ENCODE measurements at places on chromosomes 16 and 17.

DNA sequence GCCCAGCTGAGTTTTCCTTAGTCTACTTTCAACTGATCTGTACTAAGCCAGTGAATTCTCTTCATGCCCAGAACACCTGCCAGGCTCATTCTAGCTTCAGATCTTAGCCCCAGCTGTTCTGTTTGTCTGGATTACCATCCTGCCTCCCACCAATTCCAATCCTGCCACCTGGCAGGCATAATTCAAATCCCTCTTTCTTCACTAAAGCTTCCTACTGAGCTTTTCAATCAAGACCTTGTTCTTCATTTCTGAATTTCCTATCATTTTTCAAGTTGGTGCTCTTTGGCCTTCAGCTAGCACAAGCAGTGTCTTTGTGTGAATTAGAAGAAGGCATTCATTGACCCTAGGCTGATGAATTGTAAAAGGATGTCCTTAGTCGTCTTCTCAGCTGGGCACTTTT is 357.6 kb downstream of the UTP18 start:
- DNase-seq, result no peak

DNA sequence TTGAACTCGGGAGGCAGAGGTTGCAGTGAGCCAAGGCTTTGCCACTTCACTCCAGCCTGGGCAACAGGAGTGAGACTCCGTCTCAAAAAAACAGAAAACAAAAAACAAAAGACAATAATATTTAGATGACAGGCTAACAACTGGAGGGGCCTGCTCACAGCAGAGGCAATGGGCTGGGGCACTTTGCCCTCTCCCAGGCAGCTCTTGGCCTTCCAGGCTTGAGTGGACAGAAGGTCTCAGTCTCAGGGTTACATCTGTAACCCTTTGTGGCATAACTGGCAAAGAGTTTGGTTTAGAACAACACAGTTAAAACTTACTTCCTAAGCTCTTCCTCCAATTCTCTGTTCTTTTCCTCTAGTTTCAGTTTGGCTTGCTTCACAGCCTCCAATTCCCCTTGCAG is 114.9 kb downstream of the SPAG9 start:
- DNase-seq, result no peak

GRCh38 chr16:47018223-47018891 is 44.9 kb upstream of the DNAJA2 start:
- peak; percentile 35 for DNase-seq

DNA sequence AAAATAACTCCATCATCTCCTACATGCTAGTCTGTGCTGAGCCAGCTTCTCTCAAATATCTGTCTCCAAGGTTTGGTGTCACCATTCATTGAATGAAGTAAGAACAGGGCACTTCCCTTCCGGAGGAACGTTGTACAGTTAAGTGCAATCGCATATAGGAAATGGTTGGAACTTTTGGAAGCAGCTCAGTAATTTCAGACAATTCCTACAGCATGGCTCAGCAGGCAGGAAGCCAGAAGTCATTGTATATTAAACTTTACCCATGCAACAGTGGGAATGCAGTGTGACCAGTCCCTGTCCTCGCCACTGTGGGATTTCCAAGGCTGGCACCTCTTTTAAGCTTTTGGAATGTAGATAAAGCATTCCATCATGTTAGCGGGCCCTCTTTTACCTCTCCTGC is 51.1 kb upstream of the MYH2 start:
- no peak for DNase-seq

- no peak for DNase-seq
These were observed 58.4 kb downstream of the MEAK7 start for GRCh38 chr16:84446084-84446483.

DNA sequence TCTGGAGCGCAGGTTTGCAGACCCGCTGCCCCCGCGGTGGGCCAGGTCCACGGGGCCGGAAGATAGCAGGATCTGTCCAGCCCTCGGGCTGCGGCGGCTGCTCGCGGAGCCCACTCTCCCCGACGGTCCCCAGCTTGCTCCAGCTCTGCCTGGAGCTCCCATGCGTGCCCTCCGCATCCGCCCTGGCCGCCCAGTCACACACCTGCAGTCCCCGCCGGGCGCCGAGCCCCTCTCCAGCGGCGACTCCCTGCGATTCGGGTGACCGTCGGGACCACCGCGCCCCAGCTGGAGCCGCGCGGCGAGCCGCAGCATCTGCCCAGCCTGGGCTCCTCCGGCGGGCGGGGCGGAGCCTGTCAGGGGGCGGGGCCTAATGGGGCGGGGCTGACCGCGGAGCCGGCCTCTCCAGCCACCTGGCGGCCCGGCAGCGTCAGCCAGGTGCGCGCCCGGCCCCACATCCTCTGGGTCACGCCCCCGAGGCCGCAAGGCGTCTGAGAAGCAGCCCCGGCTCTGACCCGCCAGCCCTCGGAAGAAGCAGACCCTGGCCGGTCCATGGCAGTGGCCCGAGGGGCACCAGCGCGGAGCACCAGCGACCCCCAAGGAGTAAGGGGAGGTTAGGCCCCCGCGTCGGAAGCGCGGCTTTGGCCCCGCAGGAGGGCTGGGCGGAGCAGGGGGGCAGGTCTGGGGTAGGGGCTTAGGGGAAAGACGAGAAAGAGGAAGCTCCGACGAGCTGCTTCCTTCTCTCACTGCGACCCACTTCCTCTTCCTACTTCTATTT is at the start of gene PIK3R5:
PIK3R5 (minus strand) TSS at position 314 of the 775 bp plus-strand sequence. CDS start 54,213 bp downstream, outside the sequence.
- peak; percentile 73 for DNase-seq

GRCh38 chr17:55437159-55437605 is 15.5 kb upstream of the MMD start:
- peak; percentile 69 for DNase-seq

- DNase-seq, result no peak
These were observed 4.4 kb downstream of the EPN3 start for GRCh38 chr17:50536683-50537646.

Data from inflammatory macrophage (primary cell).